Stimulated activated CD8-positive, alpha-beta memory T cell treated with anti-CD3 and anti-CD28 coated beads, Interleukin-15, amount 100 ng/mL, for 1 hour (primary cell): ENCODE measurements at places on chromosomes 1 and 21.

DNA sequence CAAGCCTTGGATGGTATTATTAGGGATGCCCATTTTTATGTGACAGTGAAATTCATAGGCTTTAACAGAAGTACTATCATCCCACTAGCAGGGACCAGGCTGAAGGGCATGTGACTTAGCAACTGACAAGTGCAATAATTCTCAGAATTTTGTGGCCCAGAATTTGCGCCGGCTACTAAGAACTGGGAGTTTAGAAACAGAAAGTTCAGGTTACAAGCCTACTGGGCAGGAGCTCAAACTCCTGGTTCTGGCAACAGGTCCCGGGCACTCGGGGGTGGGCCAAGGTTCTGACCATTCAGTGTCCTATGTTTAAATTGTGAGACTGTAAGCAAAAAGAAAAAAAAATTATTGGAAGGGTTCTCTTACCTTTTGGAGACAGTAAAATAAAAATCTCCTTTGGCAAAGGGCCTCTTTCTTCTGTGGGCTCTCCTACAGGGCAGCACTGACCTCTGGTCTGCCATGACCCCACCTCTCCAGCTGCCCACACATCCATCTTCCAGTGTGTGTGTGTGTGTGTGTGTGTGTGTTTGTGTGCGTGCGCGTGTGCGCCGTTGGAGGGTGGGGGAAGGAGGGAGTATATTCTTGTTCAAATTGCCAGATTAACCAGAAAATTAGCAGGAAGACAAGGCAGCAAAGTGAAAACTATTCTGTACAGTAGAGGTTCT lies 26.1 kb downstream of the IRF2BP2 start:
- DNase-seq: no peak

GRCh38 chr1:232476538-232476950 lies 153.4 kb downstream of the SIPA1L2 start:
- no peak for DNase-seq

DNA sequence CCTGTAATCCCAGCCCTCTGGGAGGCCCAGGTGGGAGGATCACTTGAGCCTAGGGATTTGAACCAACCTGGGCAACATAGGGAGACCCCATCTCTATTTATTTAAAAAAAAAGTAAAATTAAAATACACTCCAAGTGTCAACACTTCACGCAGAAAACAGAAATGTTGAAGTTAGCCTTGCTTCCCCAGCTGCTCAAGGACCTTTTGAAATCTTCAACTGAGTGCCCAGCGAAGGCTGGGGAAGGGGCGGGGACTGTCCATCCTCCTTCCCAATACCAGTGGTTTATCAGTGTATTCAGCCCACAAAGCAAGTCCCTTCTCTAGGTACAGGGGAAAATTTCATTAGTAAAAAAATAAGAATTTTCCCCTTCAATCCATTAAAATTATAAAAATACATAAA lies 2.2 kb upstream of the DNAJC28 start:
- DNase-seq: no peak

DNA sequence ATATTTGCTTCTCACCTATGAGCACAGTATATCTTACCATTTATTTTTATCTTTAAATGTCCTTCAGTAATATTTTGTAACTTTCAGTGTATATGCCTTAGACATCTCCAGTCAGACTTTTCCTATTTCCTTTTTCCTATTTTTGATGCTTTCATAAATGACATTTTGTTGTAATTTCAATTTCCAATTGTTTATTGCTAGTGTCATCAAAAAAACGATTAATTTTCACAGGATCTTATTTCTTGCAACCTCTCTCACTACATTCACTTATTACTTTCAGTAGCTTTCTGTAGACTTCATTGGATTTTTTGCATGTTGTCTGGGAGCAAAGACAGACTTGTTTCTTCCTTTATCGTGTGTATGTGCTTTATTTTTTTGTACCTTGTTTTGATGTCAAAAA lies 602.4 kb downstream of the AJAP1 start:
- DNase-seq: no peak

DNA sequence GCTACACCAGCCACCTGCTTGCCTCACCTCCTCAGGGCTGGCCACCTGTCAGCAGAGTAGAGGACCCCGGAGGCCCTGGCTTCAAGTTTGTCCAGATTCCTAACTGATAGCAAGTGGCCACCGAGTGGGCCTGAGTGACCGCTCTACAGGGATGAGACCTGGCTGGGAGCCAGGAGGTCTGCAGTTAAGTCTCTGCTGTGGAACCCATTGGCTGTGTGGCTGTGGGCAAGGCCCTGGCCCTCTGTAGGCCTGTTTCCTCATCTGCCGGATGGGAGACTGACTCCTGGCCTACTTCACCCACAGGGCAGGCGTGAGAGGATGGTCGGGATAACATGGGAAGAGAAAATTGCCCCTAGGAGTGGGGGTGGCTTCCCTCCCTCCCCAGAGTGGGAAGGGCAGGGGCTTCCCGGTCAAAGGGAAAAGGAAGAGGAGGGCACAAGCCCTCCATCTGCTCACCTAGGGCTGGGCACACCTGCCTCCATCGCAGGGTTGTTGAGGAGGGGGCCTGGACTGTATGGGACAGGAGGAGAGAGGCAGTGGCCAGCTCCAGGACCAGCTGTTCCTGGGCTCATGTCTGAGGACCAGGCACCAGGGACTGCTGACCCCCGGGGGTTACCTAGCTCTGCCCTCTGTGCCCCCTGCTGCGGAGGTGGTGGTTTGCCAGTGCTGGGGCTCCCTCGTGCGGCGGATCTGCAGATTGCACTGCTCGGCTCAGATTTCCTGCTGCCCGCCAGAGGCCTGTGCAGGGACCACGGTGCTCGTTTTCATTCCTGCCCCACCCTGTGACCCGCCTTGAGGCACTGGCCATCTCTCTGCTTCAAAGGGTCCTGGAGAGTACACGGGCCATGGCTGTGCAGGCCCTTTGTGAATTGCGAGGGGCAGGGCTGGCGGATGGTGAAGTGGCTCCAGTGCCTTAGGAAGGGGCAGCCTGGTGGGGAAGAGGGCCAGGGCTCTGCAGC lies 9.1 kb upstream of the MTFR1L start:
- DNase-seq: peak; percentile 73
